Hippocampal formation (tissue), 2 donors: ENCODE measurements at places on chromosomes 3 and 15.
A peak's percentile ranks its signal among the peaks of the same experiment; 100 is the strongest.

- no peak for DNase-seq
Measured at GRCh38 chr15:69609776-69610175, 157.2 kb downstream of the RPLP1 start.

DNA sequence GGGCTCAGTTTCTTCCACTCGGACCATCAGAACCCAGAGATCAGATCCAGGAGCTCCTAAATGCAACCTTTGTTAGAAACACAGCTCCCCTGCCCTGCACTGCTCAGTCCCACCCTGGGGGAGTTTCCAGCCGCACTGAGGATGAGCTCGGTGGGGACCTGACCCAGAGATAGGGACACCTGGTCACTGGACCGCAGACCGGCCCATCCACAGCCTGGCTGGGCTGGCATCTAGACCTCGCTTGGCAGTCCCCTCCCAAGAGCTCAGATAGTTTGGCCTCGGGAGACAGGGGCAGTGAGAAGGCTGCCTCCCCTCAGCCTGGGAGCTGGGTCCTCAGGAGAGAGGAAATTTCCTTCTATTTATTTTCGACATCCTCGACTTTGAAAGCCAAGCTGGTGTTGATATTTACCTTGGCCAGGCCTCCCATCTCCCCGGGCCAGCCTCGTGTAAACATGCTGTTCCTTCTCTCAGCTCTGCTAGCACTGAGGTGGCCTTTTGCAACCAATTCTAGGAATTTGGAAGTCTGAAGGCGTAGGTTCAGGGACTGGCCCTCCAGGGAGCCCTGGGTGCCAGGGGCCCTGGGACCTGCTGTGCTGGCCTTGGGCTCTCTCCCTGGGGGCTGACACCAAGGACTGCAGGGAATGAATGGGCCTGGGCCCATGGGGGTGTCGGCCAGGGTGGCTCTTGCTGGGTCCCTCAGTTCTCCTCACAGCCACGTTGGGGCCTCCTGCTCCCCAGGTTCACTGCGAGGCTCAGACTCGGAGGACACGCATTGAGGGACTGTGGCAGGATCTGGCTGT is 90.1 kb downstream of the VGLL4 start:
- DNase-seq, result no peak

DNA sequence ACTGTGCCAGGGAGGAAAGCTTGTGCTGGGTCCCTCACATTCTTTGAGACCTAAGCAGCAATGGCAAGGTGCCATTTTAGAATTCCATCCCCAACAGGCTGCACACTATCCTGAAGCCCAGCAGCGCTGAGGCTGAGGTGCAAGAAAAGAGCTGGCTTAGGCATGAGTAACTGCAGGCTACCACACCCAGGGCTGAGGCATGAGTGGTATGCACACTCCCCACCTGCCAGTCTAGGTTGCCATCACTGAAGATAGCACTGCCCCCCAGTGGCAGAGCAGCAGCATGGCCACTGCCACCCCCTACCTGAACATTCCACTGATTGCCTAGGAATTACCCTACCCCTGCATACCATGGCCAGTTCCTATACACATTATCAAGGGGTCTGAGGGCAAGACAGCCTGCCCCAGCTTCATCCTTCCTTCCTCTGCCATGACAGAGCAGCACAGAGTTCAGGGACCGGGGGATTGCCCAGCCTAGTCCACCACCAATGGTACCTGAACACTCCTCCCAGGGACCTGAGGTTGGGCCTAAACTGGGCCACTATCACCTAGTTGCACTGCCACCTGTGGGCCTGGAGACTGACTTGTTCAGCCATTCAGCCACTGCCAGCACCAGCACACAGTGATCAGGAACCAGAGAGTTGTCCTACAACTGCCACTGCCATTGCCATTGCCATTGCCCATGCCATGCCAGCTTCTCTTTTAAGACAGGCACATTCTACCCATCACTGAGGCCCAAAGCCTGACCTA is 129.8 kb downstream of the SATB1 start:
- no peak for DNase-seq

DNA sequence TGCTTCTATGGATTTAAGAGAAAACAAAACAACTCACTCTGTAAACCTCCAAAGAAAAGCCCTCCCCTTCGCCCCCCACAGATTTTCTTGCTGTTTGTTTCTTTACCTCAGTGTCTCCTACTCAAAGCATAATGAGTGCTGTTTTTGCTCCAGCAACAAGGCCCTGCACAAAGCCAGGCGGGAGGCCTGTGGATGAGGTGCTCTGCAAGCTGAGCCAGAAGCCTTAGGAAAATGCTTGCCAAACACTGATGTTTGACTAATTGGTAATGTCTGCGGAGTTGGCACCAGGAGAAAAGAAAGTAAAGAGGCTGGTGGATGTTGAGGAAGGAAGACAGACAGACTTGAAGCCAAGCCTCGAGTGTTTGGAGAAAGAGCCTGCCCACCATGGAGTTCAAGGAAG is 99.7 kb downstream of the RARB start:
- DNase-seq, result peak; percentile 11

- no peak for DNase-seq
Measured at GRCh38 chr15:38205526-38206272, 46.9 kb upstream of the SPRED1 start.

DNA sequence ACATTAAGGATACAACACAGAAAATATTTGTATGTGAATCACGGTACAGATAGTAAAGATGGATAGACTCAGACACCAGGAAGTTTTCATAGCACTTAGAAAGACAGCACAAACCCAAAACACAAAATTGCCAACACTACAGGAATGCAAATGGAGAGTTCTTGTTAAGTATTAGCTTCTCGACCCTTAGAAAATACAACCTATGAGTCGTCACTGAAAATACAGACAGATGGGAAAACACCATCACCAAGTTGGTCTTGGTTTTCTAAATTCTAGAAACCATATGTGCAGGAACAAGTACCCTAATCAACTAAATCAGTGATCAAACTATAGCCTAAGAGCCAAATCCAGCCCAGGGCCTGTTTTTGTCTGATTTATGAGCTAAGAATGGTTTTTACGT is 50.7 kb downstream of the PEAK1 start:
- no peak for DNase-seq

DNA sequence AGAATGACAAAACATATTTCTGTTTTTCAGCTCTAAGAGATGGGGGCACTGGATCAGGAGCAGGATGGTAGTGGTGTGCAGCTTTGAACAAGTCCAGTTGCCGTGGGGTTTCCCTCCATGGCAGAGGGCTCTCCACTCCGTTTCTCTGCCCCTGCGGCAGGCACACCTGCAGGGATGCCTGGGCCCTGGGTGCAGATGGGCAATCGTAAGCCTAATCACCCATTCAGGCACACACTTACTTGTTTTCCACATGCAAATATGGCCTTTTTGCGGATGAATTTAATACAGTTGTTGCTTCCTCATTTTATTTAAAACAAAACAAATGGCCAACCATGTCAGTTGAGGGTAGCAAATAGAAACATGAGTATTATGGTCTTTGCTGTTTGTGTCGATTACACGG is 85.1 kb downstream of the LPP start:
- DNase-seq, result no peak

DNA sequence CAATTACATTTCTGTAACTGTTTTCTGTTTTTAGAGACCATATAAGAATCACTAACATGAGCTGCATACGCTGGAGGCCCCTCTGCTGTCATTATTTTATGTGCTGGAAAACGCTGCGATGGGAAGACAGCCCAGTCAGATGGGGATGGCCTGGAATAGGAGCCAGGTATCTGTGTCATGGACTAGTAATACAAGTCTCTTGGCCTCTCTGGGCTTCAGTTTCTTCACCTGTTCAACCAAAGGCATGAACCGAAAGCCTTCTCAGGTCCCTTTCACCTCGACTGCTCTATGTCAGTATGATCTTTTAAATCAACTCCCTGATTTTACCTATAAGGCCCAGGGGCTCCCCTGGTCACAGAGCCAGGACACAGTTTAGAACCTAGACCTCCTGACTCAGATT is 14.6 kb upstream of the RFTN1 start:
- no peak for DNase-seq

GRCh38 chr3:178384321-178385230 is 151.7 kb upstream of the KCNMB2 start:
- no peak for DNase-seq

DNA sequence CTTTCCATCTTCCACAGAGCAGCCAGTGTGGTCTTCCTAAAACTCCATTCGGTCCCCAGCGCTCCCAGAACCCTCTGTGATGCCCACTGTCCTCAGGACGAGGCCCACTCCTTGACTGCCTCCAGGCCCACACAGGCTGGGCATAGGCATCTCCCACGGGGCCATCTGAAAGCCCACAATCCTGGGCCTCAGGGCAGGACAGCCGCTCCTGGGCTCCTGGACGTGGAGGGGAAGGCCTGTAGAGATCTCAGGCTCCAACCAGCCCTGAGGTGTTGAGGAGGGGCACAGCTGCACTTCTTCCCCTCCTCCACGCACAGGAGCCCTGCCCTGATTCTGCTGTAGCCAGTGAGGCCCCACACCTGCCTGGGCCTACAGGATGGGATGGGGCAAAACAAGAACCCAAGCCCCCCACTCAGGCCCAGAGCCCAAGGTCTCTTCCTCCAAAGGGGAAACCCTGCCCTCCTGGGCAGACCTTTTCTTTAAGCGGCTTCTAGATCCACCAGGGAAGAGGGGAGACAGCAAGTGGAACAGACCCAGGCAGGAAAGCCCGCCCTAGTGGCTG is 25.9 kb downstream of the SHISA5 start:
- DNase-seq, result no peak

DNA sequence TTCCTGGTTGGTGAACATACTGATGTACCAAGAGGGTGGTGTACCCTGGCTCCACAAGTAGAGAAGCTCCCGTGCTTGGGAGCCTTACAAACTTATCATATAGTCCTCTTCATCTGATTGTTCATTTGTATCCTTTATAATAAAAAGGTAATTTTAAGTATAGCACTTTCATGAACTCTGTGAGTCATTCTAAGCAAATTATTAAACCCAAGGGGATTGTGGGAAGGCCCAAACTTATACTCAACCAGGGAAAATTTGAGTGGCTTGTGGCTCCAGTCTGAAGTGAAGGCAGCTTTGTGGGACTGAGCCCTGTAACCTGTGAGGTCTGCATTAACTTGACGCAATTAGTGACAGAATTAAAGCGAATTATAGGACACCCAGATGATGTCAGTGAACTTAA is 29.0 kb downstream of the TTBK2 start:
- DNase-seq, result no peak

DNA sequence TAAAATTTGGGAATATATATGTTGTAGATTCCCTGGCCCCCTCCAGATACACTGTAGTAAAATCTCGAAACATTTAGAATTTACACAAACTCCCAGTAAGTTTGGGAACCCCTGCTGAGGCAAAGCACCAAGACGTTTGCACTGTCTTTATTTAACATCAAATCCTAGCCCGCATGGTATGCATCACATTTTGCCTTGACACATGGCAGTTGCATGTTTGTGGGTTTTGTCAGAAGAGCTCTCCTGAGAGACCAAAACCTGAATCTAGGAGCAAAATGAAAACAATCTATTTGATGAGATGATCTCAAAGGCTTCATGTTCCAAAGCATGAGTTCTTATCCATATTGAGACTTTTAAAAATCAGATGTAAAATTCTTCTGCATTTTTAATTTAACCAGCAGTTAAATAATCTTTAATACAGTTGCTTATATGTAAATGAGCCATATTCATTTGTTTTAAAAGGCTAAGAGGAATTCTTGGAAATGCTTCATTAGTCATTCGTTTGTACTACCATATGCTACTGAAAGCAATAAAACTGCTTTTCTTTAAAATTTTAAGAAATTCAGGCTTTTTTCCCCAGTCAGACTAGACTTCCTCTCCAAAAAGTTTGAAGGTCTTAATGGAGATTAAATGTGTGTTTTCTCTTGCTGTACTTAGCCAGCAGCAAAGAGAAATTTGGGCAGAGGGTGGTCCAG is 105.2 kb upstream of the BOC start:
- no peak for DNase-seq

- DNase-seq, result no peak
Measured at GRCh38 chr3:101779822-101780381, 891 bp downstream of the NXPE3 start.

GRCh38 chr3:126551121-126551838 is 7.5 kb downstream of the C3orf22 start:
- DNase-seq, result no peak

DNA sequence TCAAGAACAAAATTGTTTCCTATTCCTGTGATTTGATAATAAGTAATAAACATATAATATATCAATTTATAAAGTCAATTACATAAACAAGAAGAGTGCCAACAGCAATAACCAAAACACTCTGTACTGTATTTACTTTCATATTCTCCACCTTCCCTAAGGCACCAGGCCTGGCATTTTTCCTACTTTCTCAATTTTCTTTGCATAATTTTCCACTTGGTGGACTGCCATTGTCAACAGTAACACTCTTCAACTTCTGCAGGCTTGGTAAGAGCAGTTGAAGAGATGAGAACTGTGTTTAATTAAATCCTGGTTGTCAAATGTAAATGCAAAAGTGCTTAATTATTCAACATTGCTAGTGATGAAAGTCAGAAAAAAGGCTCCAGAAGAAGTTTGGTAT is 229.8 kb upstream of the PLSCR5 start:
- DNase-seq, result no peak

GRCh38 chr3:41574900-41575299 is 375.6 kb downstream of the CTNNB1 start:
- DNase-seq, result no peak

DNA sequence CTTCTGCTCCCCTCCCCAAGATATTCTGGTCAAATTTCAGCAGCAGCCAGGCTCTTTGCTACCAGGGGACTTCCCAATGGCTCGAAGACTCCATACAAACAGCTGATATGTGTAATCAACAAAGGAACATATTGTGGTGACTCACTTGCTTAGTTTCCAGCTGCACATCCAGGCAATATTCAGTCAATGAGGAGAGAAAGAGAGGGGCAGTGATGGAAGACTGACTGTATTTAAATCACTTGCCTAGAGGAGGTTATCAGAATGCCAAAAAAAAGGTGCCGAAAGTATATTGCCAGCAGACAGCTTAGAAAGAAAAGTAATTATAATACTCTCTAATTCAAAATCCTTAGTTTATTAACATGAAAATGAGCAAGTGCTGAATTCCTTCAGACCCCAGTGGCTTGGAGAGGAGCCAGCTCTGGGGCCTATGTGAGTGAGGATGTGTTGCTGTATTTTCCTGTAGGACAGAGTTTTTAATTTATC is 236.5 kb downstream of the LRTM1 start:
- DNase-seq, result no peak

DNA sequence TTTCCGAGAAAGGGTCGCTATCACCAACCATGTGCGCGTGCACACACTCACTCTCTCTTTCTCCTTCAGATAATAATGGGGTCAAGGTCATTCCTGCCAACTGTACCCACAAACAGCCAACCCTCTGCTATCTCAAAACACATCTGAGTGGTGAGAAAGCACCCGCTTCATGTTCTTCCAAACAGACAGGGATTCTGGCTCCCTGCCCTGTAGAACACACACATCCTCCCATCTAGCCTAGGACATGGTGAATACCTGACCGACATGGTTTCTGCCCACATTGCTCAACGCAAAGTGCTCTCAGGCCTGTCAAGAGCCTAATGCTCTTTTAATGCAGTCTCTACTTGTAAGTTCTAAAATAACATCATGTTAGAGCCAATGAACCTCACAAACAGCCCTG is 302.2 kb downstream of the FOXP1 start:
- no peak for DNase-seq

- DNase-seq, result no peak
Measured at GRCh38 chr3:179081885-179082284, 10.3 kb upstream of the ZMAT3 start.

- no peak for DNase-seq
Measured at GRCh38 chr3:62833538-62833937, 41.7 kb downstream of the CADPS start.

GRCh38 chr3:168616915-168617314 is 521.2 kb upstream of the GOLIM4 start:
- no peak for DNase-seq
